ENCODE measurements at places on chromosomes 12 and 14.

DNA sequence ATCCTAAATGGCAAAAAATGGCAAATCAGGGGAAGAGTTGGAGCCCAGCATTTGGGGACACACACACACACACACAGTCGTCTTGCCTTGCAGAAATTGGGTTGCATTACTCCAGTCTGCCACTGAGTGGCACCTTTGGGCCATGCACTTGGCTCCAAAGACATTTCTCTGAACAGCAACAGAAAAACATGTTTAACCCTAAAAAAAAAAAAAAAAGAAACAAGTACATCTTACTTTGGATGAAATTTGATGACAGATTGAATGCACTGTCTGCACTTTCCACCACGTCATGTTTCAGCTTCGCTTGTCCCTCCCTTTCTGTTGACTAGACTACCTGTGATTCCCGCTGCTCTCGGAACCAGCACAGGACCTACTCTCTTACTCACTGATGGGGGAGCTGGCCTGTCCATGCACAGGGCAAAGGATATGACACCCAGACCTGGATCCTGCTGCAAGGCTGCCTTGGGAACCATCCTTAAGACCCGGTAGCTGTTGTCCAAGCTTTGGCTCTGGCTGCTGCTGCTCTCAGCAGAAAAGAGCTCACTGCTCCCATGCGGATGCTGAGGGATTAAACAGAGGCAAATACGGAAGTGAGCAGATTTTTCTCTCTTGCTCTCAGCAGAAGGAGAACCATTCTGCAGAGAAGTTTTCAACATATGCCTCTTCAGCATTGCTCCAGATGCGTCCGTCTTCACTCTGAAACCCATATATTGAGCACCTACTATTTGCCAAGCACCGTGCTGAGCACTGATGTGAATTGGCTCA is 376.8 kb downstream of the DPF3 start:
- no peak for DNase-seq

GRCh38 chr12:58378028-58378427 is 436.7 kb downstream of the ATP23 start:
- DNase-seq = no peak

GRCh38 chr12:100127766-100128511 is 14.7 kb downstream of the BLTP3B start:
- peak; percentile 15 for DNase-seq

DNA sequence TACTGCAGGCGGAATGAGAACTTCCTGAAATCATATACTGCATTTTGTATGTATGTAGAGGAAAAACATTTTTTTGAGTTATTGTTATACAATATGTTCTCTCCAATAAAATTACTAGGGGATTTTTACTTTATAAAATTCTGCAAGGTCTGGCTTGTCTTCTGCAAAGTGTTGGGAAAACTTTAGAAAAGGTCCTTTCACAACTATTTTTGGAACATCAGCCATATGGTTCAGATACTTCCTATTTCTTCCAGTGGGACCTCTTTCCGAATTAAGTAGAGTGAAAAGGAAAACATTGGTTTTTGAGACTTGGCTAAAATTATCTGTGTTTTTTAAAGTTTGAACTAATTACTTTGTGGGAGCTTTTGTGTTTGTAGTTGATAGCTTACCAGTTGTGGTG is 52.7 kb downstream of the DAAM1 start:
- no peak for DNase-seq

DNA sequence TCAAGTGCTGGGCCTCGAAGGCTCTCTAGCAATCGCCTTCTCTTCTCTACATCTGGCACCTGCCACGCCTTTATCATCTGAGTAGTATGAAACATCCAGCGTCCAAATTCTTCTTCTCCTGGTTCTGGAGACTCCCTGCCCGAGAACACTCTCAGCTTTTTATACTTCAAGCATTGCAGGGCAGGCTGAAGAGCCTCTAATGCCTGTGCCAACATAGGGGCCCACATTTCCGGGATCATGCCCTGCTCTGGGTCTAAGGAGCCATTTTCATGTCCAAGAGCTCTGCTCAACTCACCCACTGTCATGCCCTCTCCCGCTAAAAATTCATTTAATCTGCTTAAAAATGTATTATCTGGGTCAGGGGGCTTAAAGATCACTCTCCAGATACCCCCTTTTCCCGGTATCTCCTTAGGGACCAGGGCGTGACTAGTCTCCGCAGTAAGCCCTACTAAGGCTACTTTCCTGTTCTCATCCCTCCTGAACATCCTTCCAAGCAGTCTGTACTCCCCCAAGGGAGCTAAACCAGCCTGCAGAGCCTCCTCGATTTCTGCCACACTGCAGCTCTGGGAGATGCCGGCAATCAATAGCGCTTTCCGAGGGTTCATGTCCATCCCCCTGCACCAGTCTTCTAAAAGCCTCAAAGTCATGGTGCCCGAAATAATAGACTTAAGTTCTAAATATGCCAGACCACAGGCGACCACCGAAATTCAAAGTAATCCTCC is 940 bp downstream of the MOAP1 start:
- no peak for DNase-seq

- no peak for DNase-seq
These were observed 222.2 kb upstream of the TMEM260 start for GRCh38 chr14:56357428-56357827.

- DNase-seq = no peak
These were observed 25.0 kb downstream of the CFAP54 start for GRCh38 chr12:96514328-96514727.

DNA sequence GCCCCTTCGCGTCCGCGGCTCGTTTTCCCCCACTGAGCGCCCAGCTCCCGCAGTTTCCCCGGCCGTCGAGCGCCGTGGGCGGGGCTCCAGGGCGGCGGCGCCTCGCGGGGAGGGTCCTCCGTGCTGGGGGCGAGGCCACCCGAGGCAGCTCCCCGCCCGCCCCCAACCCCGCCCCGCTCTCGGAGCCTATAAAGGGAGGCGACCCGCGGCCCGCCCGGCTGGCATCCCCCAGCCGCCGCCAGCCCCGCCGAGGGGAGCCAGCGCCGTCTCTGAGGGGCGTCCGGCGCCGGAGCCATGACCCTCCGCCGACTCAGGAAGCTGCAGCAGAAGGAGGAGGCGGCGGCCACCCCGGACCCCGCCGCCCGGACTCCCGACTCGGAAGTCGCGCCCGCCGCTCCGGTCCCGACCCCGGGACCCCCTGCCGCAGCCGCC is at the start of gene TAMALIN:
TAMALIN (plus strand) TSS at position 221 of the 432 bp plus-strand sequence; CDS start at position 295, 74 bp downstream.
- DNase-seq = no peak

- DNase-seq = no peak
These were observed 126.5 kb downstream of the DYRK2 start for GRCh38 chr12:67774983-67775587.

DNA sequence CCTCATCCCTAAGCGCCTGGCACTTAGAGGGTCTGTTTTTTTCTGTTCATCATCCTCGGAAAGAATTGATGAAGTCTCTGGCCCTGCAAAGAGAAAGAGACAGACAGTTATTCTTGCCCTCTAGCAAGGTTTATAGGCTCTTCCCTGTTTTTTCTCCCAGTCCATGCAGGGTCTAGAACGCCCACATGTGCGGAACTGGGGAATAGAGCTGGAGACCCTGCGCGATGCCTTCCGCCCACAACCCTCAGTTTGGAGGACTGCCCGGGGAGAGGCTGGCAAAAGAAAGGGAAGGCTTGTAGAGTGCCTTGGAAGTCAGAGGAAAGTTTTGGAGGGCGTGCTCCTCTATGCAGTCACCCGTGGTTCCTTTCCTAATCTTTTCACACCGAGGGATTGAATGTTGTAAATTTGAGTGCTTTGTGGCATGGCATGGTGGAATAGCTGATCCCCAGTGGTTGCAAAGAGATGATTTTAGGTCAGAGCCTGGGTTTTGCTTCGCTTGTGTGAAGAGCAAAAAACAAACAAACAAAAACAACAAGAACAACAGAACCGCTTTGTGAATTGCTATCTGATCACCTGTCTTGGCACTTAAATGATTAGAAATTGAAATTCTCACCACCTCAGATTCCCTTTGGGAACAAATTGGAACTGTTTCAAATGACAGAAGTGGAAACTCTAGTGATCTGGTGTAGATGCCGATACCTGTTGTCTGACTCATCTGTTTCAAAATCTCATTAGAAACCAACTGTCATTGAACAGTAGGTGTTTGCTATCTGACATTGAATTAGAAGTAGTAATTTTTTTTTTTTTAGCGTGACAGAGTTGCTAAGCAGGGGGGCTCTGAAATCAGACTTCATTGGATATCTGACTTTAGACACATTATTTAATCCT is 947 bp downstream of the GAS2L3 start:
- no peak for DNase-seq

DNA sequence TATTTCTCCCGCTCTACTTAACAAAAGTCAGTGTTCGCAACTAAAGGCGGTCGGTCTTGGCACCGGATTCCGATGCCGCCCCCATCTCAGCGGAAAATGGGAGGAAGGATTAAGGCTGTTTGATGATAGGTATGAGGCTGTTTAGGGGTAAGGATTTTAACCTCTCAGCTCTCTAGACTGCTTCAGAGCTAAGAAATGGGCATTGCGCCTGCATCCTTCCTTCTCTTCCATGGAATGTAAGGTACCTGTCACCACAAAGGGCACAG is 1.4 kb downstream of the COCH start:
- no peak for DNase-seq

DNA sequence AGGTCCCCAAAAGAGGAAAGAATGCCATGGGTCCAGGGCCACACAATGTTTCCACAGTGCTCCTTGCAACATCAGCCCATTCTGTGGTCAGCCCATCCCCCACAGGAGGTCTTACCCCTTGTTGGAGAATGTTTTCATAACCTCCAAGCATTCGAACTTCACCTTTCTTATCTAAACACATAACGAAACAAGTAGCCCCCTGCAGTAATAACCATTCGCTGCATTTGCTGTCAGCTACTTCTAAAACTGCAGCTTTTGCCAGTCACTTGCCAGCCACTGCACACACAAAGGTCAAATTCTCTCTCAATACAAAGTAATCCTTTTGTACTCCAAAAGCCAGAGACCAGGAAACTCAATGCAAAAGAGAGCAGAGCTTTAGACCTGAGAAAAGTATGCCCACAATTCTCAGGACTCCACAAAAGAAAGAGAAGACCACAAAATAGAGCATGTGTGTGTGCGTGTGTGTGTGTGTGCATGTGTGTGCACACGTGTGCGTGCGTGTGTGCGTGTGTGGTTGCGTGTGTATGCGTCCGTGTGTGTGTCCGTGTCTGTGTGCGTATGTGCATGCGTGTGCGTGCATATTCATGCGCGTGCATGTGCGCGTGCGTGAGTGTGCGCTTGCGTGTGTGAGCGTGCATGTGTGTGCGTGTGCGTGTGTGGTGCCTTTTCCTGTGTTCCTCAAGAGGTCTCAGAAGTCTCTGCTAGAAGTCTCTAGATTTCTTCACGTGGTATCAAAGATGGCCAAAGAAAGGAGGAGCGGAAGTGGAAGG is 31.7 kb upstream of the NINJ2 start:
- DNase-seq = no peak

GRCh38 chr12:3380200-3381043 is 110.6 kb upstream of the PRMT8 start:
- DNase-seq = no peak

GRCh38 chr14:90276646-90277367 is 20.5 kb downstream of the PSMC1 start:
- no peak for DNase-seq

DNA sequence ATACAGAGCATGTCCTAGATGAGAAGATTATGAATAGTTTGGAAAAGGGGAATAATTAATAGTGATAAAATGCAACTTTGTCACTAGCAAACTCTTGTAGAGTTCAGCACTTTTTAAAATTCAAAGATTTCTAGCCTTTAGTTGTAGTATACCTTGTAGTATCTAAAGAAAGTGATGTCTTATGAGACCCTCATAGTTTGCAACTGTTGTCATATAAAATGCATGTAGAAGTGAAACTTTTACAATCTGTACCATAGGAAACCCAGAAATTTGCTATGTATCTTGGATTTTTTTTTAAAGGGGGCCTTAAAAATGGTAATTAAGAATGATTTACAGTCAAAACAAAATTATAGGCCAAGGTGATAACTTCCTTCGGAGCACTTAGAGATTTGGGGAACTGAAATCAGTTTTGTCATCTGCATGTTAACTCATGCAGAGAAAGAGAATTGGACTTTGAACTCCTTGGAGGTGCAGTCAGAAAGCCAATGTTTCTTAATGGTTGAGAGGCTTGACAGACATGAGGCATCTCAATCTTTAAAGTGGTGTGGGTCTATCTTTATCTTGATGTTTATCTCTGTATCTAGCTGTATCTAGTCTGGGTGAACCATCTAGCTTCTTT is 1.3 kb downstream of the LRRK2 start:
- no peak for DNase-seq

DNA sequence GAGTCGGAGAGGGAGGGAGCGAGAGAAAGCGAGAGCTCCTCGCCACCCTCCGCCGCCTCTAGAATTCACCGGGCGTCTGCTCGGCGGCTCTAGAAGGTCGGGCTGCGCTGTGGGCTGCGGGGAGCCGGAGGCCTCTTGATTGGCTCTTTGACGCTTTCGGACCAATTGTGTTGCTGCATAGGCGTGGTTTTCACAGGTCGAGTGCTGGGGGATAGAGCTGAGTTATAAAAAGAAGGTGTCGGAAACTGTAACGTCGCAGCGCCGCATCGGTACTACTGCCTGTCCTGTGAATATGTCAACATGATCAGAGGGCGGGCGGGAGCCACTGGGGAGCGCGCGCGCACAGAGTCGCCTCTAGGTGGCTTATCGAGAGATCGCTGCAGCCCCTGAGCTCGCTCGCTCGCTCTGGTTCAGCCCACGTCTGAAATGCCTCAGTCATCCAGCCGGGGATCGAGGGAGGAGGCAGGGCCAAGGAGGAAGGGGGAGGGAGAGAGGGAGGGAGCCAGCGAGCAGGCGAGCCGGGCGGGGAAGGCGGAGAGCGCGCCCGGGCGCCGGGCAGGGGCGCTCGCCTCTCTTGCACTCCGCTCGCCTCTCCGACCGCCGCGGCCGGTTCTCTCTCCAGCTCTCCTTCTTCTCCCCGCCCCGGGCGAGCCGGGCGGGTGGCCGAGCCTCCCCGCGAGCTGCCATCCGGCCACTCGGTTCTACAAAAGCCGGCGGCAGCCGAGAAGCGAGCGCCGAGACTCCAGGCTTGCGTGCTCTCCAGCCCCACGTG is at the start of gene TBX3:
TBX3 (minus strand) TSS at position 78 of the 772 bp plus-strand sequence. CDS start 975 bp downstream, outside the sequence.
- DNase-seq = peak; percentile 8

- no peak for DNase-seq
These were observed 67.0 kb downstream of the C2CD5 start for GRCh38 chr12:22477166-22477893.

GRCh38 chr14:104827177-104828055 is 26.5 kb downstream of the ZBTB42 start:
- peak; percentile 11 for DNase-seq
